ENCODE measurements at places on chromosomes 16 and 17.

DNA sequence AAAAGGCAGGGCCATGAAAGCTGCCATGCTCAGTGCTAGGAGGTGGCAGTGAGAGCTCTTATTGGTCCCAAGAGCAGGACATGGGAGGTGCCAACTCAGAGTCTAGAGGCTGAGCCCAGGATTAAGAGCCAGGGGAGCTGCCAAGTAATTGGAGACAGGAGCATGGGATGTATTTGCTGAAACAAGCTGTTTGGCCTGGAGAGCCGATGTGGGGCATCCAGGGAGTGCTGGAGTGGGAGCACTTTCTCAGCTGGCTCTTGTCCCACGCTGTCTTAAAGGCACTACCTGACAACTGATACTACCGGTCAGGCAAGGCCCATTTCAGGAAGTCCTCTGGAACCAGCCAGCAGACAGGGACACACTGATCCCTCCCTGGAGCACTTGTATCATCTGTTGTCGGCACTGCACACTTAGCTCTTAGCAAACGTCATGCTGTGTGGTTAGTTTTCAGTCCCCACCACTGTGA is 19.3 kb downstream of the ANKFN1 start:
- no peak for ATAC-seq

GRCh38 chr16:46895399-46896313 is 11.5 kb downstream of the GPT2 start:
- ATAC-seq, result no peak

- ATAC-seq, result no peak
Measured at GRCh38 chr17:47119746-47120520, 69.2 kb downstream of the CDC27 start.

- ATAC-seq, result no peak
Measured at GRCh38 chr16:72961863-72962262, 86.1 kb downstream of the ZFHX3 start.

GRCh38 chr16:75044800-75045361 is 46.1 kb downstream of the ZNRF1 start:
- ATAC-seq, result no peak

DNA sequence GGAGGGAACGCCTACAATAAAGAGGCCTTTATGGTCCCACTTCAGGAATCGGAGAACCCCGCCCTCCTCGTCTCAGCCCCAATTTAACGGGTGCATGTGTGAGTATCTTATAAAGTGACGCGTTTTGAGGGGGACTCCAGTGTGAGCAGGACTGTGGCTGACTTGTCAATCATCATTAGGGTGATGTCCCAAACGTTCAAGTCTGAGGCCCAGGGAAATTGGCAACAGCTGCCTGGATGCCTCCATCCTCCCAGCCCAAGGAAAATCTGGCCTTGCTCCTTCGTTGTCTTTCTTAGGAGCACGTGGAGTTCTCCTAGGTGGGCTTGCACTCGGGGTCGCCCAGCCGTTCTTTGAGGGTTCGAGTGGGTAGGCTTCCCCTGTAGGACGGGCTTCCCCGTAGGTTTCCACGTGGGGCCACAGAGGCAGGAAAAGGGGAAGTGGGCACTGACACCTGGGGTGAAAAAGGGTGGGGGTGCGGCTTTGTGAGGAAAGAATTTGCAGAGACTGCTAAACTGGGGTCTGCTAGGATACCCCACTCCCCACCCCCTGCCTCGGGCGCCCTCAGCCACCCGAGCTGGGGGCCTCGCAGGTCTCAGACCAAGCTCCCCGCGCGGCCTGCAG is 561 bp upstream of the HERPUD1 start:
- peak; percentile 79 for ATAC-seq

- no peak for ATAC-seq
Measured at GRCh38 chr17:49681106-49681979, 3.4 kb upstream of the SPOP start.

- no peak for ATAC-seq
Measured at GRCh38 chr17:79617304-79617703, 6.5 kb upstream of the RBFOX3 start.

DNA sequence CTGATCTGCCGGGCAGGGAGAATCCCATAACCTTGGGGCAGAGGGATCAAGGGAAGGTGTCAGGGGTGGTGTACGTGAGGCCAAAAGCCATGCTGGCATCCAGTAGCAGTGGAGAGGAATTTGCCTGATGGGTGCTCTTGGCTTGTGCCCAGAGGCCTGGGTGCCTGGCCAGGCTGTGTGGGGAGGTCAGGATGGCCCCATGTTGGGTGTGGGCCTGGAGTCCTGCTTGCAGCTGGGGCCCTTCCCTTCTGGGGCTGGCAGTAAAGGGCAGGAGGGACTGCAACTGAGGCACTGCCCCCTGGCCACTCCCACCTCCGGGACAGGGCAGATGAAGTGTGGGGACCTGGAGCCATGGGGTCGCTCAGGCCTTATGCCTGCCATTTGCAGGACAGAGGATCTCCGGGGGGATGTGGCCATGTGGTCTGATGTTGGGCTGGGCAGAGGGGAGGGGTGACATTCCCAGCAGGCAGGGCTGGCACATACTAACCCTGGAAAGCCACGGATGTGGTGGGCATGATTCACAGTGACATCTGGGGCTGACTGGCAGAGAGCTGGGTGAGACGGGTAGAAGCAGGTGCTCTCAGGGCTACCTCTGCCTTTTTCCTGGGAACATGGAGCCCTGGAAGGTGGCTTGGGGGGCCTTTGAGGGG is 3.5 kb downstream of the FMNL1 start:
- ATAC-seq, result no peak

DNA sequence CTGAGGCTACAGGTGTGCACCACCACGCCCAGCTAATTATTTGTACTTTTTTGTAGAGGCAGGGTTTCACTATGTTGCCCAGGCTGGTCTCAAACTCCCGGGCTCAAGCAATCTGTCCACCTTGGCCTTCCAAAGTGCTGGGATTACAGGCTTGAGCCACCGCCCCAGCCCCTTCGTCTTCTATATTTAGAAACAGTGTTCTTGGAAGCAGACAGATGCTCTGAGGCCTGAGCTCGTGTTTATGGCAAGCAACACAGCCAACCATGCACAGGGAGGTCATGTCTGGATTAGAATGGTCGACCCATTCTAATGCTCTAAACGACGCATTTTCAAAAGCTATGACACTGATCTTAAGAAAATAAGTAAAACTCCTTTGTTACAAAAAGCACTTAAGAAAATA is 16.6 kb downstream of the TMEM204 start:
- ATAC-seq, result no peak

DNA sequence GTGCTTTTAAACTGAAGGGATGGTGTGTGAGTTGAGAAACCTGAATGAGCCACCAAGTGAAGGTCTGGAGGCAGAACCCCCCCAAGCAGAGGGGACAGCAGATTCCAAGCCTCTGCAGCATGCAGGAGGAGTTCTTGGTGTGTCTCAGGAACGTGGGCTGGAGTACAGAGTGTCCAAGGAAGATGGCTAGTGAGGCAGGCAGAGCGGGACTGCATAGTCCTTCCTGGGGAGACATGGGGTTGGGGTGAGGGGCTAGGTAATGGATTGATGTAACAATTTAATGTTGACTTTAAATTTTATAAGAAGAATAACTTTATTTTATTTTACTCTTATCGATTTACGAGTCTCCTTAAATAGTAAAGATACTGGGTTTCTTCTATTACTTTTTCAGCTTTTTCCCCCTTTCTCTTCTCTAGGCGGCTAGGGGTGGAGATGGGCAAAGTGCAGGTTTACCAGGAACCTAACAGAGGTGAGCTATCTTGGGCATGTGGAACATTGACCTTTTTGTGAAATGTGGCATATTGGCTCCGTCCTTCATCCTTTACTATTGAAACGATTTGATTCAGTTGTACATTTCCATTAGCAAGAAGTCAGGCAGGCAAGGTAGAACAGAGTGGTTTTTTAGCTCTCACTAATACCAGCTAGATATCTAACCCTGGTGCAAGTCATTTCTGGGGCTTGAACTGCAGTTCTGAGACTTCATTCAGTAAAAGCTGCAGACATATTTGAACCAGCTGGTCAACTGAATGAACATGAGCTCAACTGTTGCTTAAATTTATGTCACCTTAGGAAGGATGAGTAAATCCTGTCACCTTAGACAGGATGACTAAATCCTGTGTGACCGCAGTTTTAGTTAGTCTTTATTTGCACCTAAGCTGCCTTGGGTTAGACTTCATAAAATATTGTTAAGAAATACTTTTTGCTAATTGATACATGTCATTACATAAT is 9.2 kb downstream of the PRPSAP2 start:
- ATAC-seq, result no peak

DNA sequence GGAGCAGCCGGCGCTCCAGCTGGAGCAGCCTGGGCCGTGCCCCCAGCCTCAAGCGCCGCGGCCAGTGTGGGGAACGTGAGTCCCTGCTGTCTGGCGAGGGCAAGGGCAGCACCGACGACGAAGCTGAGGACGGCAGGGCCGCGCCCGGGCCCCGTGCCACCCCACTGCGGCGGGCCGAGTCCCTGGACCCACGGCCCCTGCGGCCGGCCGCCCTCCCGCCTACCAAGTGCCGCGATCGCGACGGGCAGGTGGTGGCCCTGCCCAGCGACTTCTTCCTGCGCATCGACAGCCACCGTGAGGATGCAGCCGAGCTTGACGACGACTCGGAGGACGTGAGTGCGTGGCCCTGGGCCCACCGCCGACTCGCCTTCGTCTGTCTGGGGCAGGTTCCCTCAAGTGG is 16.0 kb downstream of the TPSG1 start:
- ATAC-seq, result no peak

DNA sequence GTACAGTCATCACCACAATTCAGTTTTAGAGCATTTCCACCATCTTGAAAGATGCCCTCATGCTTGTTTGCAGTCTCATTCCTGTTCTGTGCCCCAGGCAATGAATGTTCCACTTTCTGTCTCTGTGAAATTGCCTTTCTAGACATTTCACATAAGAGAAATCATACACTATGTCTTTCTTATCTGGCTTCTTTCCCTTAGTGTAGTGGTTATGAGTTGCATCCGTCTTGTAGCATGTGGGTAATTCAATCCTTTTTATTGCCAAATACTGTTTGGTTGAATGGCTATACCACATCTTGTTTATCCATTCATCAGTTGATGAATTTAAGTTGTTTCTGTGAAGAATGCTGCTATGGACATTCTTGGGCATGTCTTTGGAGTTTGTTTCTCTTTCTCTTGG is 132.5 kb upstream of the PLCG2 start:
- no peak for ATAC-seq

DNA sequence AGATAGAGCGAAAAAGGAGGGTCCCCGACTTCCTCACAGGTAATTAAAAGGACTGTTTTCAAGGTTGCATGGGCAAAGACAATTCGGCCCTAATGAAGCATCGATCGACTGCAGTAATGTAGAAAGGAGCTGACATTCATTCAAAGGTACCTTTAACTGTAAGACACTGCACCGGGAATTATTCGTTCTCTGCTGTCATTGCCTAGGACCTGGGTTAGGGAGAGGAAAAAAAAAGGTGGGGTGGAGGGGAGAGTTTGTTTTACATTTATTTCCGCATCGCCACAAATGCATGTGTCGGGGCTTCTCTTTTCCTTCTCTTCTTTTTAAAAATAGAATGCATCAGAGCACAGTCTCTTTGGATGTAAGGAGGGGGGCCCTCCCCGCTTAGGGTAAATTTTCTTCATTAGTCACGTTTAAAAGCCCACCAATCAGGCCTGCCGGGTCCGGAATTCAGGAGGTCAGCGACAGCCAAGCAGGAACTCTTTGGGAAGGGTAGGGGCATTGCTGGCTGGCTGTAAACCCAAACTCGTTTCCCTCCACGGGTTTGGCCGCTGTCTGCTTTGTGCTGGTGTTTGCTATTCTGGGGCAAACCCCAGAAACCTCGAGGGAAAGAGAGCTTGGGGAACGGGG is 496.2 kb upstream of the ZFHX3 start:
- ATAC-seq, result no peak

DNA sequence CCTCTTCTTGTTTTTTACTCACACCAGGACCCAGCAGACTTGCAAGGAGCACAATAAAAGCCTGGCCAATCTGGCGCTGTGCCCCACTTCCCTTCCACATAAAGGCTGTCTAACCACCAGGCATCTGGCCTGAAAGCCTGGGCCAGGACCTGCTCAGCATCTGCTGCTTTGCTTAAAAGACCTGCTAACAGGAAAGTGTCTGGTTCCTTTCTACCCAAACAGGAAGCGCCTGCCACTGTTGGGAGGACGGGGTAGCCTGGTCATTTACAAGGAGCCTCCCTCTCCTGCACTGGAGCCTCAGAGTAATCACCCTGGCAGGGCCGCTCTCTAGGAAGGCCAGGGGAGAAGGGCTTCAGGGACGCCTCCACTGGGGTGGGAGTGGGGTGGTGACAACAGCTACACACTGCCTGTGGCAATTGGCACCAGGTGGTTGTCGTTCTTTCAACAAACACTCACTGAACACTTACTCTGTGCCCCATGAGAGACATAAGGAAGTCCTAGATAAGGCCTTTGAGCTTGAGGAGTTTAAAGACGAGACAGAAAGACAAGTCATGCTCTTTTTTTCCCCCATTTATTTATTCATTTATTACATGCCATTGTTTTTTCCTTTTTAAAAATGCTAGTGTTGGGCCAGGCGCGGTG is 6.3 kb upstream of the MMP28 start:
- ATAC-seq, result peak; percentile 72

- ATAC-seq, result no peak
Measured at GRCh38 chr17:6408276-6408675, 26.6 kb downstream of the AIPL1 start.

- no peak for ATAC-seq
Measured at GRCh38 chr17:51398687-51399086, 138.3 kb downstream of the UTP18 start.
